Activated naive CD4-positive, alpha-beta T cell (primary cell): ENCODE measurements at places on chromosomes 5 and 9.

DNA sequence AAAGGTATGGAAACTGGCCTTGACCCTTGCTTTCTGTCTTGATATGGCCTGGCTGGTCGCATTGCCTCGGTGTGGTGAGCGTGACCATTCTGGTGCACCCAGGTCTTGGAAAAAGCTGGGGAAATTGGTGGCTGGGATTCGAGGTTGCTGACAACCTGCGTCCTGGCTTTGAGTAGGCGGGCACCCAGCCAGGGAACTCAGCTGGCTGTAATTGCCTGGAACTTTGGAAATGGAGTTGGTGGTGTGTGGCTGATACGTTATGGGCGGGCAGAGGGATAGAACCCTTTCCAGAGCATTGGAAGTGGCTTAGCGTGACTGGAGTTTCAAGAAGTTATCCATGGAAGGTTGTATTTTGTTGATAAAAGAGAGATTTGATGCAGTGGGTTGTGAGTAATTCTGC, 35.2 kb downstream of the KCNMB1 start:
- no peak for DNase-seq

GRCh38 chr5:174563899-174564298, 160.5 kb upstream of the MSX2 start:
- DNase-seq: no peak

- no peak for DNase-seq
Observed at GRCh38 chr5:146015001-146015400, 78.6 kb downstream of the SH3RF2 start.

DNA sequence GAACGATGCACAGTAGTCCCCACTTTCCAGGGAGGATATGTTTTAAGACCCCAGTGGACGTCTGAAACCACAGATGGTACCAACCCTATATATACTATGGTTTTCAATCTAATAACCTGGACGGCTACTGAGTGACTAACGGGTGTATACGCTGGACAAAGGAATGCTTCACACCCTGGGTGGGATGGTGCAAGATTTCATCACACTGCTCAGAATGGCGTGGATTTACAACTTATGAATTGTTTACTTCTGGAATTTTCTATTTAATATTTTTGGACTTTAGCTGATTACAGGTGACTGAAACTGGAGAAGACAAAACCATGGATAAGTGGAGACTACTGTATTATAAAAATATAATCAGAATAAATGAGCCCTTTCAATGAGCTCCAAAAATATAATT, 147.6 kb upstream of the TRIM32 start:
- DNase-seq: no peak

- no peak for DNase-seq
Observed at GRCh38 chr9:109311731-109312130, 9.1 kb downstream of the EPB41L4B start.

GRCh38 chr9:109717342-109717741, 62.7 kb upstream of the PALM2AKAP2 start:
- DNase-seq: no peak

DNA sequence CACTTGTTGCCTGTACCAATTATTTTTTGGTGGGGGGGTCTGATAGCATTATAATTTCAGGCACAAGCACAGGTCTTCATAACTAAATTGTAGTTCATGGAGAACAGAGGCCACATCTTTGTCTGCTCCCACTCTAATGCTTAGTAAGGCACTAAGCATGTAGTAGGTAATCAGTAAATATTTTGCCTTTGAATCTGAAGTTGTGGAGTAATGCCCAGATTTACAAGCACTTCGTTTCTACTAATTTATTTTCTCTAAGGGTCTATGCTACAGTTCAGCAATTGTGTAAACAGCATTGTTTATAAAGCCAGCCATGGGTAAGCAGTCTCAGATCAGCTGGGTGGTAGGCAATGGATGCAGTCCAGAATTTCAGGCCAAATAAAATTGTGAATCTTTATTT, 78.6 kb downstream of the GRIA1 start:
- no peak for DNase-seq

DNA sequence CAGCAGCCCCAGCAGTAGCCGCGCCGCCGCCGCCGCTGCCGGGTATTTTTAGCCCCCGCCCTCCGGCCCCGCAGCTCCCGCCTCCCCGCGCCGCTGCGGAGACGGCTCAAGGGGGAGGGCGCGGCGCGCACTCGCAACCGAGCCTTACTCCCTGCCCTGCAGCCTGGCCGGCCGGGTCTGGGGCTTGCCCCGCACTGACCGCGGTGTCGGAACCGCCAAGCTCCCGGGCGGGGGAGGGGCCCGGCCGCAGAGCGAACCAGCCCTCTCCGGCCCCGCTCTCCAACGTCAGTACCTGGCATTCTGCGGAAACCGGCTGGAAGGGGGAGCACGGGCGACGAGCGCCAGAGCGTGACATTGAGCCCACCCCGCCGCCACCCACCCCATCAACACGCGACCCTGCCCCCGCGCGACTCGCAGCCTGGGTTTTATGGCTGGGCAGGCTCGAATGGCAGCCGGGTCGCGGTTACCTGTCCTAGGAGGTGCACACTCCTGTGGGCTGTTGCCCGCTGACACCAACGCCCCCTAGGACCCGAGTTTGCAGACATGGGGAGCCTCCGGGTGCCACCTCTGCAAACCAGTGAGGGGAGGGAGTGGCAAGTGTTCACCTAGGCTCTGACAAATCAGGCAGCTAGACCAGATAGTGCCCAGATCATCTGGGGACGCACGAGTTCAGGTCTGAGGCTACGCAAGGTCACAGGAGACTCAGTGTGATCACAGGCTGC, at the start of gene ACSL6:
TSS of gene ACSL6 (minus strand) at position 37 of the 722 bp plus-strand sequence. CDS start 105 bp downstream, outside the sequence.
- DNase-seq: no peak

DNA sequence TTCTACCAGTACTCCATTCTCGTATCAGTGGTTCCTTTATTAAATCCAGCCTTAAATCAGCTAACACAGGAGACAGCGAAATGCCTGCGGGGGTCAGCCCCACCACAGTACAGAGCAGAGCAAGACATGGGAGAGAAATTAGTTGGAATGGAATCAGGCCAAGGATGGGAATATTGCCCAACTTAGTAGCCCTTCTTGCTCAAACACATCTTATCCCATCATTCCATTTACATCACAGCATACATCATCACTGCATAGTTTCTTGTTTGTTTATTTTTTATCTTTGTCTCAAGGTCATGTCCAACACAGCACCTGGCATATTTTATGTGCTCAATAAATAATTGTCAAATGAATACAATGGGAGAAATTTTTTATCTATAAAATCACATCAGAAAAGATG, 34.3 kb upstream of the DAB2 start:
- DNase-seq: no peak

DNA sequence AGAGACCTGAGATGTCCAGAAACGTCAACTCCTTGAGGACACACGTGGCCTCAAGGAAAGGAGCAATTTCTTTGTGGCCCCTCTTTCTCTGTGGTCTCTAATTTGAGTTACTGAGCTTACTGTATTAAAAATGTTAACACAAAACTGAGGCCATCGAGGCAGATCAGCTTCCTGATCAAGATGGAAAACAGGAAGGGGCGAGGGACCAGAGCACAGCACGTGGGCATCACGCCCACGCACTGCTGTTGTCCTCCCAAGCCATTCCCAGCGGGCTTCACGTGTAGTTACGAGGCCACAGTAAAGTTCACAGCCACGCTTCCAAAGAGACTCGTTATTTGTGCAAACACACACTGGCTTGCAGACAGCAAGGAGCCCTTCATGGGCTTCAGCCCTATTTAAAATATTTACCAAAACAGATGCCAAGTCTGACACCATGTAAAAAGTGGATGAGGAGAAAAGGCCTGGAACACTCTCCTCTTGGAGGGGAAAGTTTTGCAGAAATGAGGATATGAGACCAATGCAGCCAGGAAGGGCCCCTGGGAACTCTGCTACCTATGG, 149.5 kb downstream of the ROR2 start:
- DNase-seq: no peak

DNA sequence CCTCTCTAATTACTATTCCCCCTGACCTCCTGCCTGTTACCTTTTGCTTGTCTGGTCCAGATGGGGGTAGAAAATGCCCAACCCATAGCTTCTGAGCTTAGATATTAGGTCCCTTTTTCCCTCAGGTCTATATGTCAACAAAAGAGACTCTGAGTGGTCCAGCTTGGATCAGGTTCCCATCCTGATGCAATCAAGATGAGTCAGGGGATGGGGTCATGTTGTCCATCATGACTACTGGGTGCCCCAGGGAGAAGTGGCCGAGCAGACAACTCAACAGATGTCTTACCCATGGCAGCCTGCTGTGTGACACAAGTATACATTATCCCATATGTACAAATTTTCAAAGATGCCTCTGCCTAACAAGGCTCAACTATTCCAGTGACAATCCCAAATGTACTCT, 9.1 kb upstream of the ANKH start:
- DNase-seq: no peak

GRCh38 chr5:12013351-12013750, 109.1 kb upstream of the CTNND2 start:
- DNase-seq: no peak
